ENCODE measurements at places on chromosomes 1 and 21.

DNA sequence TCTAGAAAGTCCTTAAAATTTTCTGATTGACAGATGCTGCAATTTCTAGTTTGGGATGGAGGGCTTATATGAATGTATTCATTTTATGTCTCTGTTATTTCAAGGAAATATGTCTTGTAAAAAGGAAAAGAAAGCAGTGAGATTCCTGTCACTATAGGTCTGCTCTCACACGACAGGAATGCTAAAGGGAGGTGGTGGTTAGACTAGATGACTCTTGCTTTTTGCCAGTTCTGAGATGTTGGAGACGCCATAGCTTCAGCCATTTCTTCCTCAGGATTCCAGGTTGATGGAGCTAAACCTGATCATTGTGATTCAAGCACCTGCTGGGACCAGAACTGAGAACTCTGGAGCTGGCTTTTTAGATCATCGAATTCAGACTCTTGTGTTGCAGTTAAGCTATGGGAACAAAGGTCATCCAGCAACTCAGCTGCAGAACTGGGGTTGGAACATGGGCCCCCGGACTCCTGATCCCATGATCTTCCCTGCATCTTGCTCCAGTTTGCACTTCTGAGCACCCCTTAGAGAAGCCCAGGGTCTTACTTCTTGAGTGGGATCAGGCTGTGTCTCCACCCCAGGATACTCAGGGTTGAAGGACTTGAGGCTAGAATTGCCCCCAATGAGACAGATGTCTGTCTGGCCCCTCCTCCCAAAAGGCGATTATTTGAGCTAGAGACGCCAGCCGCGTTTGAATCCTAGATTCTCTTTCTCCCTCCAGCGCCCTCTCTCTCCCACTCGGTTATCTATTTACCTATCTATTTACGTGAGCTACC is 46.7 kb upstream of the FOXO6 start:
- DNase-seq = no peak

- no peak for DNase-seq
Observed at GRCh38 chr1:239891621-239892358, 199.9 kb upstream of the FMN2 start.

GRCh38 chr1:66396212-66396890 is 137.6 kb upstream of the SGIP1 start:
- no peak for DNase-seq

- no peak for DNase-seq
Observed at GRCh38 chr21:42426876-42427480, 23.3 kb downstream of the UBASH3A start.

DNA sequence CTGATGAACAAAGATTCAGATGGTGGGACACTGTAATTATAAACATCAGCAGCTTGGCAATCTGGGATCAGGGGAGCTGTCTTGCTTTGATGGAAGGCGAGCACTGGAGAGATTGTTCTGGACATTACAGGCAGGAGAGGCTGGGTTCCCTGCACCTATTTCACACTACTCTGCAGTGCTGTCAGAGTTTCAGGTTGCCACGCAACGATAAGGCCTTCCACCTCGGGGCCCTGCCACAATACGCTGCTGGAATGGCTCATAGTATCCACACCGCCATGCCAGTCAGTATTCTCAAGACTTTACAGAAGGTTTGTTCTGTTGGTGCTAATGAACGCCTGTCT is 96.8 kb downstream of the GLIS1 start:
- DNase-seq = no peak

DNA sequence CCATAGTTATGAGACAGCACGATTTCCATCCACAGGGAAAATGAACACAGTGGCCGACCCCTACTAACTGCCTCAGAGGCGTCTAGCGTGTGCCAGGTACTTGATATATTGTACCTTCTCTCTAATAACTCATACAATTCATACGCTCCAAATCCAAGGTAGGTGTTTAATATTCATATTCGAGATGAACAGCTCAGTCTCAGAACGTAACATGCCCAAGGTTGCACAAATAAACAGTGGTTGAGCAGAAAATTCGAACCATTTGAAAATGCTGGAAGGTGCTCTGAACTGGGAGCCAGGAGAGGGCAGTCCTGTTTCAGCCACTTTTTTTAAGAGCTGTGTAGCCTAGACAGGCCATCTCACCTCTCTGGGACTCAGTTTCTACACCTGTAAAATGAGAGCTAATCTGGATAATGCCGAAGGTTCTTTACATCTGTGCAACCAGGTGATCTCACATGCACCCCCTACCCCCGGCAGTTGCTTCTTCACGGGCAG is 7.9 kb downstream of the SLC45A3 start:
- DNase-seq = no peak

- no peak for DNase-seq
Observed at GRCh38 chr1:28917757-28918118, 3.4 kb downstream of the EPB41 start.

DNA sequence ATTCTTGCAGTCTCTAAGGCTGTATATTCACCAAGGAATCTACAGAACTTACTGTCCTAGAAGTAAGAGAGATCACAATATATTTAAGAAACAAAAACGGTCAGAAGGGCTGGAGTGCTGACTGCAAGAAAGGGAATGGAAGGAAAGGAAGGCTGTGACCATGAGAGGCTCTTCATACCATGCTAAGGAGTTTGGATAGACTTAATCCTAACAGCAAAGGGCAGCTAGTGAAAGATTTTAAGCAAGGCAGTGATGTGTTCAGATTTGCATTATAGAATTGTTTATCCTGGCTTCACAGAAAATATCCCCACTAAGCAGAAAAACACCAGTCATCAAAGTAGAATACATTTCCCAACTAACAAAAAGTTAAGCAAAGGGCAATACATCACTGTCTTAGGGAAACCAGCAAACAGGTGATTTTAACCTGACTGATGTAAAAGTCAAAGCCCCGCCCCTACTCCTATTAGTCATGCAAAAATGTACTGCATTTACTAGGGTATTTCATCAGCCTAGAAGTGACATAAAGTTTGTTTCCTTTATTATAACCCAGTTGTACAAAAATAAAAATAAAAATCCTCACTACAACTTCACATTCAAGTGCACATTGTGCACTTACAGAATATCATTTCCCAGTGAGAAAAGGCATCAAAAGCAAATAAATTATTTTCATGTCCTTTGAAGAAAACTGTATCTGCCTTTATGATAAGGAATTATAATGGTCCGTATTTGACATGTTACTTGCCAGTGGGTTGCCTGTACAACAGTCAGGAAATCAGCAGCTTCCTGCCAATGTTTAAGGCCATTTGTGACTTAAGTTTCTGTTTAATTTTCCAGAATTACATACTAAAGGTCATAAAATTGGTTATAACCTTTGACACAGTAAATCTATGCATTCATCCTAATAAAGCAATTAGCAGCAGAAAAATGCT is 17.2 kb downstream of the JAK1 start:
- DNase-seq = no peak

DNA sequence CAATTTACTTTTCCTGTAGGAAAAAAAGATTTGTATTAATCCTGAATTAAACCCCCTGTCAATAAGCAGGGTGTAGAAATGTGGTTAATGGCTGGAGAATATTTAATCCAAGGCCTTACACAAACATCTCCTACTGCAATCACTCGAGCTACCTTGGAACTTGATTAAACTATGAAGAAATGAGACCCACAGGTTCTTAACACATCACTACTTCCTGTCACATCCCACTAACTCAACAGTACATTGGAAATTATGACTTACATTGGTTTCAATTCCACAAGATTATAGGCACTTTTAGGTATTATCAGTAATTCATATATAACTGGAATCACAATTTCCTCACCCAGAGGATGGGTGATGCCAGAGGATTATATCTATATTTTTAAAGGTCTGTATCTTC is 480.3 kb downstream of the MRPL39 start:
- no peak for DNase-seq

DNA sequence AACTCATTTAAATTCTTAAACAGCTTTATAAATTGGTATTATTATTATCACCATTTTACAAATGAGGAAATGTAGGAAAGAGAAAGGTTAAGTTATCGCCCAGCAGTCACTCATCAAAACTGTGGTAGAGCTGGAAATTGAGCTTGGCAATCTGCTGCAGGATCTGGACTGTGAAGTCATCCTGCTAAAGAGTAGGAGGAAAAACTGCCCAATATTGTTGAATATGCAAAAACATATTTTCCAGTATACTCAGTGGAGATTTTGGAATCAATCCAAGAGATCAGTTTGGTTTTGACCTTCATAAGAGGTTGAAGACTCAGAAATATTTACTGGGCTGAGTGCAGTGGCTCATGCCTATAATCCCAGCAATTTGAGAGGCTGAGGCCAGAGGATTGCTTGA is 16.9 kb upstream of the RC3H1 start:
- DNase-seq = no peak

DNA sequence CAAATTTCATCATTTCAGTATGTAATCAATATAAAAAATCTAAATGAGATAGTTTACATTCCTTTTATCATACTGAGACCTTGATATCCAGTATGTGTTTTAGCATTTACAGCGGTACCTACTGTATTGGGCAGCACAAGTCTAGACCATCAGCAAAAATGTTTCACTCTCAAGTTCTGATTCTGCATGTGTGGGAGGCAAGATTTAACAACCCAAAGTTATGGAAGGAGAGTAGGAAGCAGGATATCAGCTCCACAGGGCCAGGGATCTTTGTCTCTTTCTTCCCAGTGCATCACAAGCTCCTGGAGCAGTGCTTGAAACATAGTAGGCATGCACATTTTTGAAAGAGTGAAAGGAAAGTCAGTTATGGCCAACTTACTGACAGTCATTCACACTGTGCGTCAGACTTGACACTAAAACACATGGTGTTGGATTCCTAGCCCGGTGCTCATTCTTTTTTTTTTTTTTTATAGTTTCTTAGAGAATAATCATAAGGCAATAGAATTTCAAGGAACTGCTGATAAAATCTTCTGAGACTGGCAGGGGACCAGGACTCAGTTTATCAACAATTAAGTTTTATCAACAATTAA is 6.1 kb downstream of the TENT5C start:
- DNase-seq = no peak

- no peak for DNase-seq
Observed at GRCh38 chr21:35201288-35201687, 152.2 kb upstream of the RUNX1 start.

DNA sequence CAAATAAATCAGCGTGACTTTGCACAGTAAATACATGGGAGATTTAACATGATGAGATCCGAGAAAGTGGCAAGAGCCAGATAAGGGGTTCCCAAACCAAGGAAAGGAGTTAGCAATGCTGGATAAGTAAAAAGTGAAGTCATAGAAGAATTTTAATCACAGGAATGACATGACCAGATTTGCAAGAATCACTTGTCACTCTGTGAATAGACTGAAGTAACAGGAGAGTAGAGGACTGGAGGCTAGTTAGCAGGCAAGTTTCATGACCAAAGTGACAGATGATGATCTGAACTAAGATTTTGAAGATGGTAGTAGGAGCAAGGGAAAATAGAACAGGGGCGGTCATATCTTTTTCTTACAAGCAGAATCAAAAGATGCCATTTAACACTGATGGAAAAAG is 8.4 kb downstream of the CFH start:
- DNase-seq = no peak

GRCh38 chr1:108533351-108534083 is 26.4 kb upstream of the EEIG2 start:
- no peak for DNase-seq

- no peak for DNase-seq
Observed at GRCh38 chr1:209249280-209249670, 334.2 kb upstream of the CAMK1G start.

DNA sequence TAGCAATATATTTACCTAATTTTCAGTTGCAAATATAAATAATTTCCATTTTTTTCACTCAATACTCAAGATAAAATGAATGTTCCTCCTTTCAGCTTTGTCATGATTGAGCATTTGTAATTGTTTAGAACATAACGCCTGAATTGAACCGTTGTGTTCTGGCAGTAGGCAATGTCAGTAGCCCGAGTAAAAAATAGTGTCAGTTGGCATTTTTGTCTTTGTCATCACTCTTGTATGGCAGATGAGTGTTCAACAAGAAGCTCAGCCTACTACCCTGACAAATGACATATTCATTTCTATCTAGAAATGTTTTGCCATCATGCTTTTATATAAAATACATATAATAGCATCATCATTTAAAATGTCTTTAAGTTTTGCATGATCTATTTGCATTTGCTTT is 691.4 kb upstream of the NCAM2 start:
- no peak for DNase-seq
